ENCODE measurements at places on chromosomes 3 and 15. TPM values are rescaled to one million over a fixed set of nuclear protein-coding genes. Genes with fewer than 3 reads are reported as not detected.

The NRROS gene
- 3.2 TPM for polyA plus RNA-seq

DNA sequence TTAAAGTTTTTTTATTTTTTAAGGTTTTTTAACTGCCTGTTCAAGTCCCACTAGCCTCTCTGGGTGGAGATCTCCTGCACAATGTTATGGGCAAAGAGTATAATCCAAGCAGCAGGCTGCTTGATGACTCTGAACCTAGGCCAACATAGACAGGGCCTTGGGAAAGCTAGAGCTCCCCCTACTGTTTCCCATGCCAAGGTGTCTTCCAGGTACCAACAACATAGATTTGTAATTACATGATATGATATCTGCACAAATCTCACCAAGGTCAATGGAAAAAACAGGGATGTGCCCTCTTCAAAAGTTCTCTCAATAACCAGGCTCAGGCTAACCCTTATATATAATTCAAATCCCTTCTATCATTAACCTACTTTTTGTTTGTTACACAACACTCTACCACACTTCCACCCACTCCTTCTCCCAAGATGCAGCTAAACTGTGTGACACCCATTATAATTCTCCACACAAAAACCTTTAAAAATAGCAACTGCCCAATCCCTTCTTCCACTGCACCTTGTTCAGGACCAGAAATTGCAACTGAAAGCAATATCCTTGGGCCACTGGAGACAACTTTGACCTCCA, 43.8 kb downstream of the RBM15B start:
- no peaks in the 10 kb centered on the region for H3K36me3 ChIP-seq
- H3K4me1 ChIP-seq = no peaks in the 10 kb centered on the region
- DNase-seq = no peak
- H3K4me3 ChIP-seq = no peak overlapping the region
- no peak overlapping the region for H3K27ac ChIP-seq
- no peaks in the 10 kb centered on the region for H3K27me3 ChIP-seq

GRCh38 chr3:134143828-134144401, 106.7 kb downstream of the RYK start:
- peaks cover 4% of the 10 kb centered on the region for H3K4me1 ChIP-seq
- H3K27me3 ChIP-seq = no peaks in the 10 kb centered on the region
- no peak overlapping the region for H3K27ac ChIP-seq
- DNase-seq = no peak
- H3K36me3 ChIP-seq = no peaks in the 10 kb centered on the region

- no peak for DNase-seq
- no peak overlapping the region for H3K27ac ChIP-seq
- no peak overlapping the region for H3K4me3 ChIP-seq
- H3K36me3 ChIP-seq = no peaks in the 10 kb centered on the region
Measured at GRCh38 chr15:42092398-42093318, 1.7 kb downstream of the PLA2G4D start.

DNA sequence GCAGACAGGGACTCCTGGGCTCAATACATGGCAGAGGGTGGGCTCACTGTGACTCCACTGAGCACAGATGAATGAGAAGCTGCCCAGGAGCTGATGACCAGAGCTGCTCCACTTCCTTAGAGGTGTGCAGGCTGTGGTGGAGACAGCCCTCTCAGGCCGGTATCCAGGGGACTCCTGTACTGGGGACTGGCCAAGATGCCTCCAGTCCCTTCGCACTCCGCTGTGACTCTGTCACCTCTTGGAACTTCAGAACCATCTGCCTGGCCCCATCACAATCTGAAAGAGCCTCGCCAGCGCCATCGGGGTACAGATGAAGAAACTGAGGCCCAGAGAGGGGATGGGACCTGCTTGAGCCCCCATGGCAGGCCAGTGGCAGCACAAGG, 111.2 kb downstream of the ETFA start:
- H3K4me3 ChIP-seq = no peak overlapping the region
- H3K4me1 ChIP-seq = peaks cover 8% of the 10 kb centered on the region
- H3K27me3 ChIP-seq = no peaks in the 10 kb centered on the region
- H3K27ac ChIP-seq = no peak overlapping the region

DNA sequence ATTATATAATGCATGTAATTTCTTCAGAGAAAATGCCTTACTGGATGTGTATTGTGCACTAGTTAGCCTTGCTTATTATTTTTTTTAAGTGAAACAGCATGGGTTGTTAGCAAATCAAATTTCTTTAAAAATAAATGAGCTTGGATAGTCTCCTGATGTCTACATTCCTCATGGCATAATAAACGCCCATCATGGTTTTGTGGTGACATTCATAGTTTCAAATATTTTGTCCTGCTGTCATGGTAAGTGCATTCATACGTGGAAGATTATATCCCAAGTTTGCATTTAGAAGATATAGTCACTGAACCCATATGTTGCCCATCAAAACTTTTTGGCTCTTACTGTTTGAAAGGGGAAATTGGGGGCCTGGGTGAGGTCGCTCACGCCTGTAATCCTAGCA, 130.7 kb downstream of the ALCAM start:
- no peaks in the 10 kb centered on the region for H3K4me1 ChIP-seq
- no peaks in the 10 kb centered on the region for H3K27me3 ChIP-seq
- no peaks in the 10 kb centered on the region for H3K36me3 ChIP-seq
- no peak for DNase-seq
- H3K27ac ChIP-seq = no peak overlapping the region
- no peak overlapping the region for H3K4me3 ChIP-seq

The CCNB2 gene
- 2.5 TPM for polyA plus RNA-seq

DNA sequence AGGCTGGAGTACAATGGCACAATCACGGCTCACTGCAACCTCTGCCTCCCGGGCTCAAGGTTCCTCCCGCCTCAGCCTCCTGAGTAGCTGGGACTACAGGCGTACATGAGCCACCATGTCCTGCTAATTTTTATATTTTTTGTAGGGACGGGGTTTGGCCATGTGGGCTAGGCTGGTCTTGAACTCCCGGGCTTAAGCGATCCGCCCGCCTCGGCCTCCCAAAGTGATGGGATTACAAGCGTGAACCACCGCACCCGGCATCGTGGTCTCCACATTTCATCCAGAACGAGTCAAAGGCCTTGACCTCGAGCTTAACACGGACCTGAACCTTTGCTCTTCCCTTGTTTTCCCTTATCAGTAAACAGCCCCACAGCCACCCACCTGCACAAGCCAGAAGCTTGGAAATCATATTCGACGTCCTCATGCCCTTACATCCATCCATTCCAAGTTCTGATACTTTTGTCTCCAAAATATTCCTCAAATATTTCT, 1.4 kb upstream of the PTPN23 start:
- H3K27ac ChIP-seq = no peak overlapping the region
- H3K36me3 ChIP-seq = no peaks in the 10 kb centered on the region
- peak overlapping the region; percentile 99 for H3K4me3 ChIP-seq
- peak; percentile 18 for DNase-seq

The DUOX1 gene
- polyA plus RNA-seq = 0.87 TPM

- no peak overlapping the region for H3K4me3 ChIP-seq
- DNase-seq = no peak
- H3K27me3 ChIP-seq = no peaks in the 10 kb centered on the region
- H3K4me1 ChIP-seq = no peaks in the 10 kb centered on the region
Measured at GRCh38 chr3:187490366-187490765, 122.2 kb downstream of the RTP4 start.

DNA sequence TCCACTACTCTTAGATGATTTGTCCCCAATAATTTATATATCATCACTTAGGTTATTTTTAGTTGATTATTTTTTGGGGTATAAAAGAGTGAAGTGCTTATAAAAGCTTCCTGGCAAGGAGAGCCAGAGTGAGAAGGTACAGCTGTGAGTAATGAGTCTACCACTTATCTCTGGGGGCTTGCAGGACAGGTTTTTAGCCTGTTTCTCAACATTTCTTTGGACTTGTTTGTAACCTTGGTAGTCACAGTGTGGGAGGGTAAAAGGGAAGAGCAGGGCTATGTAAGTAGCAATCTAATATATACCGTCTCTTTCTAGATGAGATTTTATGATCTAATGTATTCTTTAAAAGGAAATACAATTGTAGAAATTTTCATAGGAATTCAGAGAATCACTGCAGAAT, 321.3 kb upstream of the GOLIM4 start:
- H3K4me1 ChIP-seq = no peaks in the 10 kb centered on the region
- no peak for DNase-seq
- H3K27me3 ChIP-seq = no peaks in the 10 kb centered on the region
- H3K27ac ChIP-seq = no peak overlapping the region
- H3K36me3 ChIP-seq = no peaks in the 10 kb centered on the region

The CHRNA5 gene
- 0.74 TPM for polyA plus RNA-seq

Data from ovary (tissue), 10 donors.